NCI-H1092 (cell line): ENCODE measurements at places on chromosomes 12 and 14.

DNA sequence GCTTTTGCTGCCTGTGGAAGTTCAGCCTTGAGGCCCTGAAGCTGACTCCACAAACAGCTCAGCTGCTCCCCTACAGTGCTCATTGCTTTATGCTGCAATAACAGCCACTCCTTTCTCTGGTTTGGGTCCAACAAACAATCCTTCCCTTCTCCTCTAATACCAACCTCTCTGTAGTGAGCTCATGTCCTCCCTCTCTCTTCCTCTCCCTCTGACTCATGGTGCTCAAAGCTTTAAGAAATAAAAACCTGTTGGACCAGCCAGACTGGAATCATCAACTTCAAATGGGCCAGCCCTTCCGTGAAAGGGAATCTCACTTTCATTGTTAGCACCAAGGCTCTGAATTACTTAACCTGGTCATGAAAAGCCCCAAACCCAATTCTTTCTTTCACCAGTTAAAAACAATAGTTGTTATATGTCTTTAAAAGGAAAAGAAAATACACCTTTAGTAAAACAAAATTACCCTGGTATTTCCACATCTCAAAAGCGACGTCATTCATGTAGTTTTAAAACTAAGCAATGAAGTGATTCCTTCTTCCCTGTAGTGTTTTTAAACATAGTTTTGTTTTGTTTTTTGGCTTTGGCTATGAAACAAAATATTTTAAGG, 126.4 kb downstream of the DUSP6 start:
- no peak for DNase-seq

GRCh38 chr14:88078525-88078924, 73.6 kb downstream of the GPR65 start:
- no peak for DNase-seq

DNA sequence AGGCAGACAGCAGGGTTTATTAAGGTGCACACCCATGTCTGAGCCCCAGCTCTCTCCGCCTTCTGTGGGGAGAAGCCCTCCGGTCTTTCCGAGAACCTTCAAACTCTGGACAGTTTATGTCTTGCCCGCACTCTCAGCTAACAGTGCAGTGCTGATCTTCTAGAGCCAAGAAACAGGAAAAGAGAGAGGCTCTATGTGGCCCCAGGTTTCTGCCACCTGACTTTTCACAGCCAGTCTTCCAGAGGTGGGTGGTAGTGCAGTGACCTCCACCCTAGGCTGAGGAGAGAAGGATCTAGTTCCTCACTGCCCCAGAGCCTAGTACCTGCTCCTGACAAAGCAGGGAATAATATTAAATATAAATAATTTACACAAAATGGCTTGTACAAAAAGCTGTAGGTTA, 4.0 kb upstream of the SLC22A17 start:
- no peak for DNase-seq

DNA sequence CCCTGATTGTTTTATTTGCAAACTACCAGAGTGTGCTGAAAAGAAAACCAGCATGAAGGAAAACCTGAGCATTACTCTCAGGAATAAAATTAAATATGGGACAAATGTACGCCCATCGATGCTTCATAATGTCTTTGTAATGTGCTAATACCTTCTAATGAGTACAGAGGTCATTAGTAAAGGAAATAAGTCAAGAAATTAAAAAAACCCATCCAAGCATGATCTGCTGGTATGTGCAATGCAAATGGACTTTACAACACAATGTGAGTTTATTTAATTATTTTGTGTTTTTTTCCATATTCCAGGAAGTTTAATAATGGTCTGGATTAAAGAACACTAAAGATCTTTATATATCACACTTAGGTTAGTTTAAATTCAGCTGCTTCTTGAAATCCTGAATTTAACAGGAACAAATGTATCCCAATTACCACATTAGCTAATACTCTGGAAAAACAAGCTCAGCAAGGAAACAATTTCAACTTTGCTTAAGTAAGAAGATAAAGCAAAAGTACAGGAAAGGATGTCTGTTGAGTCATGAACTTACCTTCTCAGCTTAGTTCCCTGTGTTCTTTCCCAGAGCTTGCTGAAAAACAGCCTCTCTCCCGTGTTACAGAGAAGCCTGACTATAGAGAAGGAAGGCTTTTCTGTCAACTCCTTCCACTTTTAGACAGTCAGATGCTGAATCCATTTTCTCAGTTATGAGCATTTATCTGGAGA, 179.3 kb upstream of the TMEM260 start:
- DNase-seq = no peak

GRCh38 chr12:5806371-5807089, 138.5 kb downstream of the ANO2 start:
- DNase-seq = no peak

DNA sequence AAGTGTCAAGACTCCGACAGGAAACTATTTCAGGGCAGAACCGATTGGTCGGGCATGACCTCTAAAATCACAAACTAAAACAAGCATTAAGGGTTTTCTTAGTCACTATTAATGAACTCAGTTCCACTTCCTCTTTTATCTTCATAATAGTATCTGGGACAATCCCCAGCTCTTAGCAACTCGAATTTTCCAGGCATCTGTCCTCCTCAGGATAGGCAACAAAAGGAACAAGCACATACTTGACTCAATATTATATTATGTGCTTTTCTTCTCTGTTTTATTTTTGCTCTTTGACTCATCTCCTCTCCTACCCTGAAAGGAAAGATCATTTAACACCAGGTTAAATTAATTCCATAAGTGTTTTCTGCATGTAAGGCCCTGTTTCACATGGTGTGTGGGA, 638.3 kb upstream of the TBX3 start:
- DNase-seq = no peak

GRCh38 chr12:4446335-4446734, 720 bp upstream of the FGF6 start:
- DNase-seq = no peak

DNA sequence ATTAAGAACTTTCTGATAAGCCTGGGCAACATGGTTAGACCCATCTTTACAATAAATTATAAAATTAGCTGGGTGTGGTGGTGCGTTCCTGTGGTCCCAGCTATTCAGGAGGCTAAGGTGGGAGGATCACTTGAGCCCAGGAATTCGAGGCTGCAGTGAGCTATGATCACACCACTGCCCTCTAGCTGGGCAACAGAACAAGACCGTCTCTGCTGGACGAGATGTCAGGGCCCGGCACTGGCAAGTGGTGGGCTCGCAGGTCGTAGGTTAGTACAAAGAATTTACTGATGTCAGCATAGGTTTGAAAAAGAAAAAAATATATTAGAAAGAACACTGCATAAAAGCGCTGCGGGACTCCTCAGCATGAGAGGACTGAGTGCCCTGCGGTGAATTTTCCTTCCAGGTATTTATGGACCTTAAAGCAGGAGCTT, 15.7 kb upstream of the VSIG10 start:
- DNase-seq = no peak

GRCh38 chr12:88272456-88272855, 130.3 kb downstream of the TMTC3 start:
- DNase-seq = no peak

GRCh38 chr12:19227880-19228210, 98.3 kb downstream of the PLEKHA5 start:
- DNase-seq = no peak

DNA sequence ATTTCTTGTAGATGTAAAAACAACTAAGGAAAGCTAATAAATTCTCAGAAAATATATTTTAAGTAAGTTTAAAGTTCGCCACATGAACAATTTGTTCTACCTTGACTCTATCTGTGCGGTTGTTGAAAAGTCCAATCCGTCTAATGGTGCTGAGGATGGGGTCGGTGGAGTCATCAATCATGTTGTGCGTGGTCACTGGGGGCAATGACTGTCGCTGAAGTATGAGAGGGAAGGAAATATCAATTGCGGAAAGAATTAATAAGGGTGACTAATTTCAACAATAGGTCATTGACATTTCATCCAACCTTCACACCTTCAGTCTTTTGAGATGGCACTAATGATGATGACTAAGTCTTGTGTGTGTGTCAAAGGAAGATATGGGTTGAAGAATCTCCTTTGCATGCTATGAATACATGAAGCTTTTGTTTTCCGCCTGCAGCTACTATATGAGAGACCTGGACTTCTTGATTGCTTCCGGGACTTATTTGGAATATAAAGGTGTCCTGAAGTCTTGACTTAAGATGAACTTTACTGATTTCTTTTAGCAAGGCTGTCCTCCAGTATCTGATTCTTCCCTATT, 32.1 kb downstream of the SPX start:
- DNase-seq = no peak

DNA sequence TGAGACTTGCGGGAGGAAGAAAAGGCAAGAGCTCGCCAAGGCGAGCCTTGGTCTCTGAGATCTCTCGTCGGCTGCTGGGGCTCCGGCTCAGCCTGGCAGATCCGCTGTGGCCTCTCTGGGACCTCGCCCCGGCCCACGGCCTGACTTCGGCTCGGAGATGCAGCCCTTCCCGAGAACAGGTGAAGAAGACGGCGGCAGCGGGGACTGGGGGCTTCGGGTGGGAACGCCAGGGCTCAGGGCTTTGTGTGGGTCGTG, 6.0 kb upstream of the HOXC9 start:
- no peak for DNase-seq

GRCh38 chr12:5497329-5498053, 65.6 kb downstream of the NTF3 start:
- DNase-seq = no peak

GRCh38 chr12:63083046-63083445, 68.0 kb downstream of the AVPR1A start:
- DNase-seq = no peak

- no peak for DNase-seq
These were observed 10.5 kb upstream of the TMED2 start for GRCh38 chr12:123573870-123574269.

GRCh38 chr14:30882431-30882830, 8.1 kb downstream of the COCH start:
- no peak for DNase-seq
